ENCODE measurements at places on chromosomes 7 and 10.

DNA sequence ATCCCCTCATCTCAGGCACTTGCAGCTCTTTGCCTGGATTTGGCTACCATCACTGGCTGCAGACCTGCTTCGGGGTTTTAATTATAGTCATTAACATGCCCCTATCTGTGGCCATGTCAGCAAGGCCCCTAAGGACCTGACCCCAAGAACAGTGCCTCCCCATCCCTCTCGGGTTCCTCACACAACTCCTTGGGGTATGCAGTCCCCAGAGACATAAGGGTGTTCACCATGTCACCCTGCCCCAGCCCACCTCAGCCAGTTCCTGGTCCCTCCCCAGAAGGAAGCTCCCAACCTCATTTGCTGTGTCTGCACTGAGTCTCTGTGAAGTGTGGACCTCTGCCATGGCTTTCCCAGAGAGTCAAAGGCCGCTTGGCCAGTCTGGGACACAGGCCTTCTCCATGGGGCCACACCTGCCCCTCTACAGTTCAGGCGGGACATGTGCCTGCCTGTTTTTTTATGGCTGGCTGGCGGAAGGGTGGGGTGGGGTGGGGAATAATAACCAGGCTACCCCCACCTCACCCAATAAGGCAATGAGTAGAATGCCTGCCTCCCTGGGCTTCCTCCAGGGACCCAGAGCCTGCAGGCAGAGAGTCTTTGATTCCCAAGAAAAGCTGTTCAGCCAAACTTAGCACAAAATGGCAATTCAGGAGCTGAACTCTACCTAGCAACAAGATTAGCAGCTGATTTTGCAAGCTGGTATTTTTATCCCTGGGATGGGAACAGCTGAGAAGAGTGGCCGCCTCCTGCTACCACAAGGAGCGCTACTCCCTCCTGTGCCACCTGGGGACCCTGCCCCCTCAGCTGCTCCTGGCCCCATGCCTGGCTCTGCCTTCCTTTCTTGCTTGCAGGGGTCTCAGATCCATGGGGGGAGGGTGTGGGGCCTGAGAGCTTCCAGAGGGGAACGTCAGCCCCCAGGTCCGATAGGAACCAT is 23.7 kb upstream of the CAMK2B start:
- no peak for DNase-seq

GRCh38 chr7:47622946-47623640 is 41.2 kb upstream of the TNS3 start:
- DNase-seq: no peak

GRCh38 chr10:122327237-122328206 is 47.0 kb upstream of the PLEKHA1 start:
- DNase-seq: no peak

DNA sequence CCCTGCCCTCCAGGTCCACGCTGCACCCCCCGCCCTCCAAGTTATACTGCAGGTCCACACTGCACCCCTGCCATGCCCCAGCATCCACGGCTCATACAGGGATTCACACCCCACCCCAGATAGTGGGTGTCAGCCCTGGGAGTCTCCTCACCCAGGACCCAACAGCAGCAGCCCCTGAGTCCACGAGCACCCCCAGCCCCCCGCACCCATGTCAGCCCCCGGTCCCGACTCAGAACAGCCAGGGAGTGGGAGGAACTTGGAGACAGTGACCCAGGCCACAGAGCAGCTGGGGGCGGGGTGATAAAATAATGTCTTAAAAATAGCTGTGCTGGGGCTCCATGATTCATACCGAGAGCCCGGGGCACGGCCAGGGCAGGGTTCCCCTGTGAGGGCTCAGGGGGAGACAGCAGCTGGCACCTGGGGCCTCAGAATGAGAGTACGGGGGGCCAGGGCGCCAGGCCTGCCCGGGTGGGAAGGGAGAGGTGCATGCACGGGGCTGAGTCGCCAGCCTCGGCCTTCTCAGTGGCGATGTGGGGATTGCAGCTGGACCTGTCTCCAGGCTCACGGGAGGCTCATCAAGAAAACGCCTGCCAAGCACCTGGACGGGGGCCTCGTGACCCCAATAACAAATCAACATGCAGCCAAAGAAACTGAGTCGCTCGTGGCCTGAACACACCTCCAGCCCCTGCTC is 29.8 kb downstream of the ADAP1 start:
- DNase-seq: peak; percentile 91

DNA sequence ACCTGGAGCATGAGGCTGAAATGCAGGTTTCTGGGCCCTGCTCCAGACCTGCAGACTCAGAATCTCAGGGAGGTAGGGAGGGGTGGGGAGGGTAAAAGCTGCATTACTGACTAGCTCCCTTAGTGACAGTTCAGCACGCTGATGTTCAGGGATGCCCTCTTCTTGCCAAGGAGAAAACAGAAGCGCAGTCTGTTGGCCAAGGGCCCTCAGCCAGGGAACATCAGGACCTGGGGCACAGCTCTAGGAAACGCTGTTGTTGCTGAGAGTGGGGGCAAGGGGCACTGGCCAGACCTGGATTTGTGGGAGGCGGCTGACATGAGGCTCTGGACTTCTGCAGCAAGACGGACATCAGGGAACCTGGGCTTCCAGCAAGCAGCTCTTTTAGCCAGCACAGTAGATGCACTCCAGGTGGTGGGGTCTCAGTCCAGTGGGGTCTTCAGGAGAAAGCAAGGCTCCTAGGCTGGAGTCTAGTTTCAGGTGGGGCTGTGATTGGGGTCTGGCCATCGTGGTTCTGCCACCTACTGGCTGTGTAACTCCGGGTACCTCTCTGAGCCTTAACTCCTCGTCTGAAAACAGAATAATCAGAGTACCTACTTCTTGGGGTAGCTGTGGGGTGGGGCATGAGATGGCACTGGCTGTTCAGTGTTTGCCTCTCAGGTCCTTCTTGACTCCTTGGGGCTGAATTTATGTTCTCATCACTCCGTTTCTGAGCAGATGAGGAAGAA is 72.9 kb upstream of the PRLHR start:
- no peak for DNase-seq

- no peak for DNase-seq
These were observed 57.5 kb downstream of the UNCX start for GRCh38 chr7:1290026-1290678.

GRCh38 chr7:50446542-50446960 is 3.6 kb downstream of the FIGNL1 start:
- DNase-seq: peak; percentile 70

GRCh38 chr10:88705958-88706357 is at the start of gene LIPK:
TSS of gene LIPK (plus strand) at chr10:88706249. CDS start at chr10:88724544, 18,295 bp downstream.
- no peak for DNase-seq

DNA sequence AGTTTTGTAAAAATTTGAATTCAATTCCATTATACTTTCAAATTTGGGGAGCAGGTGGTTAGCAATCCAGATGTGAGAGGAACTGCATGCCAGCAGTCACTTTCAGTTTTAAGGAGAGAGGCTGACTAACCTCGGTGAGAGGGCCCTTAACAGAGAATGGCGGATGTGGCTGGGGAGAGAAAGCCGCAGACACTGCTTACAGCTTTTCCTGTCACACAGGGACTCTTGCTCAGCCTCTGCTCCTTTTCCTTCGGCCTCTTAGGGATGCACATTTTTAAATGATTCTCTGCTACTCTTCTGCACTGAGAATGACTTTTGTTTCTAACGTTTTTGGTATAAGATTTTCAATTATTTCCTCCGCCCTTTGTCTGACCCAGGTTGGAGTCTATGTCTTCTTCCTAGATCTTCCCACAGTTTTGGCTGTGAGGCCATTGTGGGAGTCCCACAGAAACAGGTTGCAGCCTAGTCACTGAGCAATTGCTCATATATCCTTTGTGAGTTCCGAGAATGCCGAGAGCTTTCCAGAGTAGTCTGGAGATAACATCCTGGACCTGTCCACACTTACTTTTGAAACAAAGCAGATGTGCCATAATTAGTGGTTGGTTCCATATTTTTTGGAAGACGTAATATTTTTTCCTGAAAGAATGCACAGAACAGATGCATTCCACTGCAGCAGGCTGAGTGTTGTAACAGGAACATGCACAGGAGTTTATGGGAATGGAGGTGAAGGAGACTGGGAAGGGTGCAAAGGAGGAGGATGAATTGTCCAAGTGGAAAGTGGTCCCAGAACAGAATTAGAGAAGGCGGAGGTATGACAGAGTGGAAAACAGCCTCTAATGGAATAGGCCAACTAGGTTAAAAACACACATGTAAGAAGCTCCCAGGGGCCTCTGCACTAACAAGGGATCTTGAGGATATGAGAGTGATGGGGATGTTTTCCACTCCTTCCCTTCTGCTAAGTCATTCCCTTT is 168.0 kb upstream of the ZNF32 start:
- peak; percentile 79 for DNase-seq

DNA sequence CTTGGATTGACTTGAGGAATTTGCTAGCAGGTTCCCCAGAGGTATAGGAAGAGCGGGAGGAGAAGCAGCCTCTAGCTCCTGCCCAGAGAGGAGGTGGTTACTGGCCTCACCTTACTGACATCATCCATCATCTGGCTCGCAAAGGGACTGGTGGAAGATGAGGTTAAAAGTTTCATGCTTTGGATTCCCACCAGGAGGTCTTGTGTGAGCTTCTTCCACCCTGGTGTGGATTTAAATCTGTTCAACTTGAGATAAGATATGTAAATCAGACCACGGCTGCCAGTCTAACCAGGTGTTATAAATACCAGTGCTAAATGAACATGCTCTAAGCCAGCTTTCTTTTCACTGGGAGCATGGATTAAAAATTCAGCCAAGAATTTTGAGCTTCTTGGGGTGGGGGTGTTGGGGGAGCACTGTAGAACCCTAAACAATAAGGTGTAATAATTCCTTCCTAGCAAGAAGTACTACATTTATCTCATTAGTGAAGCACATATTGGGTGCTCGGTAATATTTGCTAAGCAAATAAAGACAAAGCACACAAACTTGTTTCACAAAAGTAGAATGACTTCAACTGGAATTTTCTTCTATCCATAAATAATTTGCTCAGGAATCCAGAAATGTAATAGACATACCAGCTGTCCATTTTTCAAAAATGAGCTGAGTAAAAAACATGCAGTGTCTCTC is 7.8 kb downstream of the PROSER2 start:
- DNase-seq: no peak

DNA sequence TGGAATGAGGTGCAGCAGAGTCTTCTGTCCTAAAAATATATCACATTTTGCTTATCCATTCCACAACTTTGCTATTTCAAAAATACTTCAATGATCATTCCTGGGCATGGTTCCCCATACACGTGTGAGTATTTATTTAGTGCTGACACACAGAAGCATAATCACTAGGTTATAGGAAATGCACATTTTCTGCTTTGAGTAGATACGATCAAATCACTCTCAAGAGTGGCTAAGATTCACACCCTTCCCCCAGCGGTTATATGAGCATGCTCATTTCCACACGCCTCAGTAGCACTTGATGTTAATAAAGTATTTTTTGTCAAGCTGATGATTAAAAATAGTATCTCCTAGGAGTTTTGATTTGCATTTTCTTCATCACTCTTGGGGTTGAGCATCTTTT is 93.5 kb upstream of the LRRC4 start:
- DNase-seq: no peak

GRCh38 chr7:129859183-129859582 is 93.6 kb downstream of the UBE2H start:
- DNase-seq: peak; percentile 46

DNA sequence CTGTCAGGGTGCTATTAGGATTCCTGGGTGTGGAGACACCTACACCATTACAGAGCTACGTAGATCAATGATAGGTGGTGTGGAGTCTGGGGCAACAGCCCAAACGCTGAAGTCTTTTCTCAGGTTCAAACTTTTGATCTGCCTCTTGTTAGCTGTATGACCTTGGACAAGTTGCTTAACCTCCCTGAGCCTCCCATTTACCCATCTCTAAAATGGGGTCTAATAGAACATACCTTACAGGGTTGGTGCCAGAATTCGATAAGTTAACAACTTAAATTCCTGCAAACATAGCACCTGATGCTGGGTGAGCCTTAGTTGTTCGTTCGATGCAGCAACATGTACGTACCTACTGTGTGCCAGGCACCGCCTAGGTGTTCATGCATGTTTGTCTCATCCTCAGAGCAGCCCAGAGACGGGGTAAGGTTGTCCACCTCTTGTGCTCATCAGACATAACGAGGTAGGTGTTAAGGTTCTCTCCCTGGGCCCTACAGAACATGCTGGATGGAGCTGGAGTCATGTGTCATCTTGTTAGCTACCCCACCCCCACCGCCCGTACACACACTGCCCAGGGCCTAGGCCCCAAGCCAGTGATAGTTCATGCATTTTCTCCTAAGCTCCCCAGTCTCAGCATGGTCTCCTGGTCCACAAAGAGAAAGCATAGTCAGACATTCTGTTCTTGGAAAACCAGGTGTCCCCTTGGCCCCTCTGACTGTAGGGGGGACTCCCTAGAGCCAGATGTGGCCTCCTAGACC is 41.0 kb upstream of the SLC29A3 start:
- no peak for DNase-seq

DNA sequence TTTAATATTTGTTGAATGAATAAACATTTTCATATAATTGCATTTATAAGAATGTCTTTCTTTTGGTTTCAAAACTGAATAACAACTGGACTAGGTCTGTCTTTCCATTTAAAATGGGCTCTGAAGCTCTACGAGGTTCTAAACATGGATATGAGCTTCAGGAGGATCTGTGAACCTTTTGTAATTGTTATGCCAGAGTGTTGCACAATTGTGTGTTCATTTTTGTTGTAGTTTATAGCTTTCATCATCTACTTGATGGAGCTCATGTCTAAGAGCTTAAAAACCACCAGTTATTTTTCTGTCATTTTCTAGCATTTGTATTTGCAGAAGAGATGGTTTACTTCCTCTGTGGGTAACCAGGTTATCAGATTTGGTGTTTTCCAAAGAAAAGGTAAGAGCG is 265.7 kb upstream of the NPY start:
- DNase-seq: no peak

GRCh38 chr7:120783721-120784120 is 74.2 kb downstream of the TSPAN12 start:
- no peak for DNase-seq

- no peak for DNase-seq
These were observed 312.0 kb downstream of the WDR37 start for GRCh38 chr10:1367938-1368841.

DNA sequence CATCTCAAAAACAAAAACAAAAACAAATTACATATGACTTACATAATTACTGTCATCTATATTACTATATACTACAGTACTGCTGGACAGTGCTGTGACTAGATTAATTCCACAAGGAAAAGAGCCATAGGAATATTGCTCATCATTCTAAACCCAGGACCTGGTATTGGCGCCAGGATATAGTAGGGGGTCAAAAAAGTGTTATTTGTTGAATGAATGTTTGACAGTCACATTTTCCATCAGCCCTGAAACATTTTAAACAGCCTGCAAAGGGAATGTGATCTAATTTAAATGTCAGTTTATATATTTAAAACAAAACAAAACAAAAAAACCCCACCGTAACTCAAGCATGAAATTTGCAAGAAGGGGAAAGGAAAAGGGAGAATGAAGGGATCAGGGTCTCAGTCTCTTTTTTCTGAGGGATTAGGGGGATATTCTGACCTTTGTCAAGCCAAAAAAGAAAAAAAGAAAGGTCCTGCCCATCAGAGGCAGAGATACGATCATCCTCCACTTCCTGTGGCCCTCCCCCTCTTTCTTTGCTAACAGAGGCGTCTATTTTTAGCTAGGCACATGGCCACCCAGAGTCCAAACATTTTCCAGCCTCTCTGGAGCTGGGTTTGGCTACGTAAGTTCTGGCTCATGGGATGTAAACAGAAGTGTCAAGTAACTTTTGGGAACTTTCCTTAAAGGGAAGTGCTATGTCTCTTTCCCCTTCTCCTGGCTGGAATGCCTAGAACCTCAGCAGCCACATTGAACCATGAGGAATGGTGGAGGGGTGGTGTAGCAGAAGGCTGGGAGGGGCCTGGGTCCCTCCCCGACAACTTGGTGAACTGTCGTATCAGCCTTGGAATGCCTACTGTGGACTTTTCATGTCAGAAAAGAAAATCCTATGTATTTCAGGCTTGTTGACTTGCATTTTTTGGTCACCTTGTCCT is 44.6 kb upstream of the DLG5 start:
- DNase-seq: no peak

- no peak for DNase-seq
These were observed 54.1 kb downstream of the DENND2A start for GRCh38 chr7:140586516-140586915.

Measured in GM12865 (cell line).